ENCODE measurements at places on chromosomes 1 and 21.

GRCh38 chr1:157173900-157174410 is 35.8 kb upstream of the ETV3 start:
- DNase-seq = no peak

- DNase-seq = no peak
Measured at GRCh38 chr1:178417858-178418257, 78.9 kb downstream of the CLEC20A start.

DNA sequence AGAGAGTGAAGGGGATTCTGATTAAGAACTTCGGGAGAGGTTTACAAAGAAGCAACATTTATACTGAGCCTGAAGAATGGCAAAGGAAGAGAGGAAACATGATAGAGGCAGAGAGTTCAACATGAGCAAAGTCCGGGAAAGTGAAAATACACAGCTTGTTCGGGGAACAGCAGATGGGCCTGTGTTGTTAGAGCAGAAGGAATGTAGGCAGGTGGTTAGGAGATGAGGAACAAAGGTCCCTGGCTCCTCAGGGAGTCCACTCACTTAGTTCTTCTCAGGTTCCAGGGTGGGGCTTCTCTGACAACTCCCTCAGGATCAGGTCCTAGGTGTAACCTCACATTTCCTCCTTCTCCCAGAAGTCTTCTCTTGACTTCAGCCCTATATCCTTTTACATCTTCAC is 5.1 kb upstream of the ZNF326 start:
- no peak for DNase-seq

- DNase-seq = no peak
Measured at GRCh38 chr1:67700220-67700619, 15.2 kb downstream of the GADD45A start.

- DNase-seq = no peak
Measured at GRCh38 chr1:157239936-157240335, 101.7 kb upstream of the ETV3 start.

- no peak for DNase-seq
Measured at GRCh38 chr1:221887415-221887746, 145.5 kb upstream of the DUSP10 start.

DNA sequence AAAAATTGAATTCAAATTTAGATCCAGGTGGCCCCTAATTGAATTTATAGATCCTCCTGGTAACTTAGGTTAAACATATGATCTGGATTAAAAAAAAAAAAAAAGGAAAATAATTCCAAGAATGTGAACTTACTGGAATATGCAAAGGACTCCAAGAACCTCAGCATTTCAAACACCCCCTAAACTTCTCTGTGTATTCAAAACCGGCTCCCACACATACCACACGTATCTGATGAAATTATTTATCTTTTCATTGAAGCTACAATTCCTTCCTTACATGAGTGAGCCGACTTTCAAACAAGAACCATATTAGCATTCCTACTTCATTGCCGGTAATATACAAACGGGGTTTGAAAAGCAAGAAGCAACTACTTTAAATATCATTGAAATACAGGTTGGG is 61.4 kb upstream of the FMN2 start:
- DNase-seq = no peak

DNA sequence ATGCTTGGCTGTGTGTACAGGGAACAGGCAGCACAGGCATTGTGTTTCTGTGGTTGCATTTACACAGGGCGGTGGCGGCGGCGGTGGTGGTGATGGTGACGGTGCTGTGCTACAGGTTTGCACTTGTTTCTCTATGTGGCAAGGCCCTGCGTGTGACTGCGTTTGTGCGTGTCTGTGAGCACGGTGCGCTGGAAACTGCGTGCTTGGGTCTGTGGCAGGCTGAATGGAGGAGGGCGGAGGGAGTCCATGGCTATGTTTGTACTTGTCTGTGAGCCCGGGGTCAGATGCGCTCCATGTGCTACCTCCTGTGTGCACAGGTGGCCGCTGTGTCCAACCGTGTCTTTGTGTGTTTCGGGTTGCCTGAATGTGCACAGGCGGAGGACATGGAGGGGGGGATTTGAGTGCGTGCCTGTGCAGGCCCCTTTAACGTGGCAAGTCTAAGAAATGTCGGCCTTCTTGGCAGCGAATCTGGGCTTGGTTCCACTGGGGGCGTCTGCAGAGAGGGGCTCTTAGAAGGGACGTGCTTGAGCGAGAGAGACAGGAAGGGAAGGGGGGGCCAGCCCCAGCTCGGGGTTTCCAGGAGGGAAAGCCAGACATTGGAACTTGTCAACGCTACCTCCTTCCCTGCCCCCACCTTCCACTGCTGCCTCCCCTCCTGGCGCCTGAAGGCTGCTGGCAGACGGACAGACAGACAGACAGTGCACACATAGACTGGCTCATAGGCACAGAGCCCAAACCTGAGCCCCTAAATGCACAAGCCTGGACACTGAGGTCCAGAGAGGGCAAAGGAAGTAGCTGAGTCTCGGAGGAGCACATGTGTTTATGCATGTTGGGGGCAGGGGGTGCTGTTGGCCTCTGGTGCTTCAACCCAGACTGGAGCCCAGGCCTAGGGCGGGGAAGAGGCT is 32.7 kb upstream of the WASF2 start:
- DNase-seq = no peak

DNA sequence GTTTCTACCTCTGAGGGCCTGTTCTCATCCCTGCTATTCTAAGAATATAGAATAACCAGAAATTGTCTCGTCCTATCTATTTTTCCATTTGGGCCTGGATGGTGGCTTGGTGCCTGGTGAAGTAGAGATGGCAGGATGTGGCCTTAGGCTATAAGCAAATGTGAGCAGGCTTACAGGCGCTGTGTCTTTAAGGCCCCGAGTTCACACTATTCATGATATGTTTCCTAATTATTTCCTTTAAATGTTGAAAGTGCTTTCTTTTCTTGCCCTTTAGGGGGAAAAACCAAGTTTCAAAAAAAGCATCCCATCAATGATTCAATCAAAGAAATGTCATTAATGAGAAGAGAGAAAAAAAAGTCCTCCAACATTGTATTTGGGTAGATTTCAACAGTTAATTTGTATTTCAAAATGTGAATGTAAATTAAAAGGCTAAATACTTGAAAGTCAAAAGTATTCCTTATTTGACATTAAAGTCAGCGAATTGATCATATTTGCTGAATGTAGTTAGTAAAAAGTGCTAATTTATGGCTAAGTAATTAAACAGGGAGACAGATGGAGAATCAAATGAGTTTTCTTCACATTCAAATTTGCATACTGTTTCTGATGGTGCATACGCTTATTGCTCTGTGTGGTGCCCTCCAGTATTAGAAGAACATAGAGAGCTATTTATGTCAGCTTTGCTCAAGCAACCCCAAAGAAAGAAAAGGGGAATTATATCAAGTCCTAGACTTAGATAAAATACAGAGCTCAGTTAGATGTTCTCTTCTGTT is 34.0 kb upstream of the HUNK start:
- no peak for DNase-seq

GRCh38 chr1:237386362-237387143 is 344.6 kb downstream of the RYR2 start:
- DNase-seq = no peak

DNA sequence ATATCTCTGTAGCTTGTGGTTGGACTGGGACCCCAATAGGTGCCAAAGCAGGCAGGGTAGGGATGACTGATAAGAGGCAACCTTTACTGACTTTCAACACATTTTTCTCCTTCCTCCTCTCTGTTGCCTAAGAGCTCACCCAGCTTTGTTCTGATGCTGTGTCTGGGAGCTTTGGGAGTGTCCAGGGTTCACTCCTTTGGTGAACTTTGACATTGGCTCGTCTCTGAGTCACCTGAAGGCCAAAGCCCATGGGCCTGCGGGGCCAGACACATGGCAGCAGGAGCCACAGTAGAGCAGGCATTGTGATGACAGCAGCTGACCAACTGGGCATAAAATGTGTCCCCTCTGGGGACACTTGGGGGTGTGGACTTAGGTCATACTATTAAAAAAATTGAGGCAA is 99.5 kb upstream of the ZNF644 start:
- no peak for DNase-seq

DNA sequence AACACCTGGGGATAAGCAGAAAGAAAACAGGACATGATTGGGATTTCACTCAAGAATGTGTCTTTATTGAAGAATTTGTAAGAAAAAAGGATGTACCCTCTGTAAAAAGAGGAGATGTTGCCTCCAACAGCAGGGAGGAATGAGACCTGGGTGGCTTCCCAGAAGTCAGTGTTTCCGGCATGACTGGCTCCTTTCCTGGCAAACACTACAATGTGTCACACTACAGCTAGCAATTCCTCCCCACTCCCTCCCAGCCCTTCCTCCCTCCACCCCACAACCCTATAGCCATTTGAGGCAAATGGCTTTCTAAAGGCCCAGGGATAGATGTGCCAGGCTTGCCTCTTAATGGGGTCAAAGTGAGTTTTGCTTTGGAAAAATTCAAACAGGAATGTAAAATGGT is 11.5 kb upstream of the COL8A2 start:
- peak; percentile 69 for DNase-seq

DNA sequence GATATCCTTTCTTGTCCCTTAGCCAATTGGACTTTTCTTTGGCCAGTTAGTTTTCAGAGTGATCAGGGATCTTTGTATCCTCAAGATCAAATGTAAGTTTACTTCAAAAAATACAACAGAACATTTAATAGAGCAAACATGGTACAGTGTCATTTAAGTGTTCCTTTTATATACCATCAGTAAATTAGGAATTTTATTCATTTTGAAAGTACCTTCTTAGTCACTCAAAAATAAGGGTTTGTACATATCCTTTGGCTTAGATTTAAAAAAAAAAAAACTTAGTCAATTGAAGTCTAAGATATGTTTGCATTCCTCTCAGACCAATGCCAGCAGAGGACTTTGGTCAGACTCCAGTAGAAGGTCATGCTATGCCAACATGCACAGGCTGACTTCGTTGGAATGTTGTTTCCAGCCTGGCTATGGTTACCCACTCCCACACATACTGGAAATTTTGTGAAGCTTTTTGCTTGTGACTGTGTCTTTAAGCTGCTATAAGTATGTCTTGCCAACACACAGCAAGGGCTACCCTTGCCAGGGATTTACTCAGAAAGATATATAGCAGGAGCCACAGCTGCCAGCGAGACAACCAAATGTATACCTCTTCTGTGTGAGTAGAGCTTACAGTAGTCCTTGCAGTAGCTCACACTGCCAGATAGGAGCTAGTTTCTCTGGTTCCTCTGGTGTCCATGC is 81.5 kb upstream of the LRIF1 start:
- DNase-seq = peak; percentile 7

- DNase-seq = no peak
Measured at GRCh38 chr1:26259578-26259977, 20.3 kb upstream of the SH3BGRL3 start.

GRCh38 chr1:22289307-22289995 is 146.6 kb upstream of the WNT4 start:
- DNase-seq = no peak

- DNase-seq = no peak
Measured at GRCh38 chr1:54962612-54963395, 17.6 kb upstream of the TMEM61 start.

GRCh38 chr1:20476265-20477038 is 9.6 kb downstream of the CAMK2N1 start:
- no peak for DNase-seq

DNA sequence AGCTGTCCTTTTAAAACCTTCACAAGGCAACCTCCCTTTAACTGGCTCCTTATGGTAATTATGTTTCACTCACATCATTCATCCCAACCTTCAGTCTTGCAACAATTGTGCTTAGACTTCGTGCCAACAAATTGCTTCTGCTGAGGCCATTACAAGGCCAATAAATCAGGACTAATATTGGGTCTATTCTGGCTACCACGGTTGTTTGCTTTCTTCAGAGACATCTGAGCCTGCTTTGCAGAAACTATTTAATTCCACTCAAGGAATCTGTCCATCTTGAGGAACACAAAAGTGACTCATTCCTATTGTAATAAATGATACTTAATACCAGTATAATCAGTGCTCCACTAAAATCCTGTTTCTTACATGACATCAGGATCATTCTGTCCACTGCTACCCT is 2.6 kb upstream of the GSTM4 start:
- DNase-seq = no peak

- DNase-seq = no peak
Measured at GRCh38 chr1:229280921-229281320, 10.0 kb downstream of the RAB4A start.

GRCh38 chr1:171292799-171293198 is 21.2 kb upstream of the FMO4 start:
- peak; percentile 91 for DNase-seq

DNA sequence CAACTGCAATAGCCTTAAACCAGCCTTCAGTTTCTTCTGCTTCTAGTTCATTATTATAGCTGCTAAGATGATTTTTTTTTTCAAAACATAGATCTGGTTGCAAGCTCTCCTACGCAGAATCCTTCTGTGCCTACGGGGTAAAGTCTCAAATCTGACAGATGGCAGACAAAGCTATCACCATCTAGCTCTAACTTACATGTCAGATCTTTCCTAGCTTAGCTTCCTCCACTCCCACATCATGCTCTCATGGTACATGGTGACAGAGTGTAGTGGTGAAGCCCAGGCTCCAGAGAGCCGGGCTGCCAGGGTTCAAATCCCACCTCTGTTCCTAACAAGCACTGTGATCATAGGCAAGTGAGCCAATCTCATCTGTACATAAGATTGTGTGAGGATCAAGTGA is 24.2 kb upstream of the GUCA2B start:
- DNase-seq = no peak

GRCh38 chr21:22115746-22116145 is 1117.5 kb downstream of the NCAM2 start:
- DNase-seq = no peak

- DNase-seq = no peak
Measured at GRCh38 chr1:226405411-226405988, 2.4 kb downstream of the PARP1 start.

DNA sequence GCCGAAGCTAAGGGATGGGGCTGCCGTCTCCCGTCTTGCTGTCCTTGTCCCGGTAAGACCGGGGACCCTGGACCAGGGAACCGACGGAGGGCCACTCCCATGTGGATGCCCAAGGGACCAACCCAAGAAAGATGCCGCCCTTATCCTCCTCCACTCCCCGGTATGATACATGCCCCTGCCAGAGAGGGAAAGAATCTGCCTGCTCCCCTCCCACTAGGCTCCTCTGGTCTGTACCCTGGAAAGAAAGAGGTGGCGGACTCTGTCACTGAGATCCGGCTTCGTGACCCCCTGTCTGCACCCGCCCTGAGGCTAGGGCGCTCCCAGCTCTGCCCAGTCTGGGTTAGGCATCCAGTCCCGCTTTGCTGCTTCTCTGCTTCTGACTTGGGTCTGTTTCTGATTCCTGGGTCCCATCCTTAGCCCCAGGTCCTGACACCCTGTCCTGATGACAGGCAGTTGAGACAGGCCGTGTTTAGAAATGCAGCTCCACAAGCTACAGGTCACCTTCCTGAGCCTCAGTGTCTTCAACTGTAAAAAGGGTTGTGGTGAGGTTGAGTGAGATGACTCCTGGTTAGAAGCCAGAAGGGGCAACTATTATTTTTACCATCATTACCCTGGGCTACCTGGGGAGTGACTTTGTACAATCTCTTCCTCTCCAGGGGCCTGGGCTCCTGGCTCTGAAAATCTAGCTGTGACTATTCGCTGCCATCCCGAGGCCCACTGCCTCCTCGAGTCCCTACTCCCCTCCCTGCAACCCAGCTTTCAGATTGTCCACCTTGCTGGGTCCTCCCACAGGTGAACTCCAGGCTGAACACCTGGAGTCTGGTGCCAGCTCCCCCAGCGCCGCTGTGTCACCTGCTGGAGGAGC is 3.7 kb downstream of the MATN1 start:
- DNase-seq = no peak

Measured in AG09319 (cell line).